ENCODE measurements at places on chromosomes 1 and 21. TPM values are rescaled to one million over a fixed set of nuclear protein-coding genes. Genes with fewer than 3 reads are reported as not detected.
A peak's percentile ranks its signal among the peaks of the same experiment; 100 is the strongest.

GRCh38 chr1:7902478-7903085 lies 38.1 kb downstream of the TNFRSF9 start:
- DNase-seq, result peak; percentile 35

DNA sequence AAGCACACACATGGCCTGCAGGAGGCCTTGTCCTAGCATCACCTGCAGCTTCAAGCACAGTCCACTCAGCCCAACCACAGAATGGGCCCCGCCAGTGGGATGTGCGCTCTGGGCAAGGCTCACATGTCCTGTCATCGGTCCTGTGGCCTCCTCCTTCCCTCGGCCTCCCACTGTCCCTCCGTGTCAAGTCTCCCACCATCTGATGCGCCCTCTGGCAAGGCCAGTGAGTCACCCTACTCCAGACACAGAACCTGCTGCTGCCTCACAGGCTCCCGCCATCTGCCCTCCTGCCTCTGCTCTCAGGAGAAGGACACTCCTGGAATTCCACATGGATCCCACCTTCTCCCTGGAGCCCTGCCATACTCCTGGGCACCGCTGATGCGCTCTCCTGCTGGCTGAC lies 14.2 kb downstream of the KCNAB2 start:
- DNase-seq, result peak; percentile 18

DNA sequence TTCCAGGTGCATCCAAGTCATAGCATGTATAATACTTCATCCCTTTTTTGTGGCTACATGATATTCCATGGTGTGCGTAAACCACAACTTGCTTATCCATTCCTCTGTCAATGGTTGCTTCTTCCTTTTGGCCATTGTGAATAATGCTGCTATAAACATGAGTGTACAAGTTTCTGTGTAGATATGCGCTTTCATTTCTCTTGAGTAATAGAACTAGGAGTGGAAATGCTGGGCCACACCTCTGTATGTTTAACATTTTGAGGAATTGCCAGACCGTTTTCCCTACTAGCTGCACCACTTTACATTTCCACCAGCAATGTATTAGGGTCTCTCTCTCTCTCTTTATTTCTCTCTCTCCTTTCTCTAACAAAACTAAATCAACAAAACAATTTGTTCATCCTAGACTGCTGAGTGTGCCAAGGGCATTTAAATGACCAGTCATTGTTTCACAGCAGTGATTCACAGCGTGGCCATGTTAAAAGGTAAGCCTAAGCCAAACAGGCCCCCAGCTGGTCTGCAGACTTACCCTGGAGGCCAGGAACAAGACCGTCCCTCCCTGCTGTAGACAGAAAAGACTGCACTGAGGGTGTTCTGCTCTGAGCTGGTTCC lies 53.2 kb upstream of the LYST start:
- DNase-seq, result peak; percentile 95

DNA sequence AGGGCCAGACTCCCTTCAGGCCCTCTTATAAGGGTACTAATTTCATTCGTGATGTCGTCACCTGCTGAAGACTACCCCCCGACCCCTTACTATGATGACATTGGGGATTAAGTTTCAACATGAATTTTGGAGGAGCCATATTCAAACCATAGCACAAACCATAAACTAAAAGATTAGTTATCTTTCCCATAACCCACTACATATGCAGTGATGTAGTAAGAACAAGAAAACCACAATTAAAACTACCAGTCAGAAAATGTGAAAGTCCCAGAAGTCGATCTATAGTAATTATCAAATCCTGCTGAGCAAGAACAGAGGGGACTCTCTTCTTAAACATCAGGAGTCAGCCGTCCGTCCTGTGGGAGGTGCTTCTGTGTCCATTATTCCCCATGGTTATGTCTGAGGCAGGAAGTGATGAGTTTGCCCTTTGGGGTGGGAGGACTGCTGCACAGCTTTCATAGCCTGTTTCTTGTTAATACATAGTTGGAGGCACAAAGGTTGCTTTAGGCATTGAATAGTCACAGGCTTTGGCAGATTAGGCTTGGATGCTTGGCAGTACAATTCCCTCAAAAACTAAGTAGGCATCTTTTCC lies 35.9 kb upstream of the PTGFRN start:
- DNase-seq, result peak; percentile 68

Gene GPA33
- not detected for total RNA-seq

Gene SLAMF9
- total RNA-seq, result 16.6 TPM

DNA sequence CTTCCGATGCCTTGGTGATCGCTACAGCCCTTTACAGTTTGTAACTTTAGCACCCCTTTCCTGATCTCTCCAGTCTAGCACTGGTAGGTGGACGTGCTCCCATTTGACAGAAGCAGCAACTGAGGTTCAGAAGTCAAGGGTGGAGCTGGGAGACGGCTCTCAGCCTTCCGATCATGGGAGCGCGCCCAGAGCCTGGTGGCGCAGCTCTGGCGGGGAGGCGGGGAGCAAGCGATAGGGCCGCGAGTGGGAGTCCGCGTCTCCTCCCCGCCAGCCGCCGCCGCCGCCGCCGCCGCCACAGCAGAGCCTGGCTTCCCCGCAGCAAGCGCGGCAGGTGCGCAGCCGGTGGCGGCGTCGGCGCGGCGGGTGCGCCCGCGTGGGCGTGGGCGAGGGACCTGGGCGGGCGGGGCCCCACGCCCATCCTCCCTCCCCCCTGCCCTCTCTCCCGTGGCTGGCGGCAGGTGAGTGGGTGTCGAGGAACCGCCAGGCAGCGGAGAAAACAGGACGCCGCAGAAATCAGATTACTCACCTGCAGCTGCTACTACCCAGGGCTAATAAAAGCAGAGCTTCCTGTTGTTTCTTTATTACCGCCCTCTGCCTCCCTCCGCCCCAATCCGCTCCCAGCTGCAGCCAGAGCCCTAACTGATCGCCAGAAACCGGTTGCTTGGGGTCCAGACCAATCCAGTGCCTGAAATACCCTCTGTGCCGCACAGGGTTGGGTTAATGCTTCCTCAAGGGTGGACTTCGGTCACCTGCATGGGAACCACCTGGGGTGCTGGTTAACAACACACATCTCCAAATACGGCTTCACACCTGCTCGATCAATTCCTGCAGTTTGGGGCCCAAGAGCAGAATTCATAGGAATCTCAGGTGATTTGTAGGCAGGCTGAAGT lies 60.2 kb upstream of the ID3 start:
- peak; percentile 56 for DNase-seq

GRCh38 chr1:31954607-31955283 lies 16.6 kb upstream of the PTP4A2 start:
- peak; percentile 92 for DNase-seq

Gene HSD3B2
- not detected for total RNA-seq

DNA sequence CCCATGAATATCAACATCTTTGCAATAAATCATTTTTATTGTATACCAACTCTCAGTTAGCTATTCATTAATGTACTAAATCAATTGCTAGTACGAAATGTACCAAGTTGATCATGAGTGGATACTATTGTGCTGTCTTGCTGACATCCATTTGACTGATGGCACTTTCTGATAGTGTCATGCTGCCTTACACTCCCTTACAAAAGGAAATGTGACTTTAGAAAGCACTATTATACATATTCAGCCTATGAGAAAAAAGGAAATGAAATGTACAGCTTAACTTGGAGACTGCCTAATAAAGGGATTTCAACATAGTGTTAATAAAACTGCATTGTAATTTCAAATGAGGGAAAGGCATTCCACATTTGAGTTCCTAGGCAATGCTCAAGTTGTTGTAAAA lies 52.2 kb downstream of the PLA2G4A start:
- DNase-seq, result no peak

Gene BTBD8
- total RNA-seq, result 4.1 TPM

GRCh38 chr21:32719085-32719484 lies 8.7 kb downstream of the SYNJ1 start:
- DNase-seq, result peak; percentile 12

Gene FCAMR
- not detected for total RNA-seq

- DNase-seq, result no peak
Measured at GRCh38 chr21:25371841-25372425, 235.3 kb downstream of the MRPL39 start.

Gene GBP4
- total RNA-seq, result under 0.01 TPM

DNA sequence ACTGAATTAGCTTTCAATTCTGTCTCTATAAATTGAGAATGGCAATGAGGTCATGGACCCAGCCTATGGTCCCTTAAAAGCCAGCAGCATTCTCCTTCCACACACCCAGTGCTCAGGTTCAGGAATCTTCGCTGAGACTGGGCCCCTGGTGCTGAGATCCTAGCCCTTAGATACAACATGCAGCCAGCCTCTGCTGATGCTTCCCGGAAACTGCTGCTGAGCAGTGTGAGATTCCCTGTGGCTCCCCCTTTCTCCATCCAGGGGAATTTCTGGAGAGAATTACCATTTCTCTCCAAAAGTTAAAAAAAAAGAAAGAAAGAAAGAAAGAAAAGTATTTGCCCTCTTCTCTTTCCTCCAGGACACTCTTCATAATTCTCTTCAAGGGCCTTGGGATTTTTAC lies 31.7 kb upstream of the RALGPS2 start:
- no peak for DNase-seq

DNA sequence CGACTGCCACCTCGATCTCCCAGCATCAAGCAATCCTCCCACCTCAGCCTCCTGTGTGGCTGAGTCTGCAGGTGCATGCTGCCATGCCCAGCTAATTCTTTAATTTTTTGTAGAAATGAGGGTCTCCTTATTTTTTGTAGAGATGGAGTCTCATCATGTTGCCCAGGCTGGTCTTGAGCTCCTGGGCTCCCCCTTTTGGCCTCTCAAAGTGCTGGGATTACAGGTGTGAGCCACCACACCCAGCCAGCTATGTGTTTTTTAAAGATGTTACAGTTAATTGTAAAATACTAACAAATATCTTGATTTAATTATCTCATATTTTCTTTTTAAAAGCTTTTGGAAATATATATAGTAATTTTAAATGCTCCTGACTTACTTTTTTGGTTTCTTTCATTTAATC lies 181.3 kb upstream of the DMRTA2 start:
- DNase-seq, result no peak

Gene CENPL
- 5.1 TPM for total RNA-seq

- no peak for DNase-seq
Measured at GRCh38 chr1:27403931-27404330, 11.5 kb downstream of the GPR3 start.

Gene NPR1
- under 0.01 TPM for total RNA-seq

Gene RIPK4
- 35.5 TPM for total RNA-seq

DNA sequence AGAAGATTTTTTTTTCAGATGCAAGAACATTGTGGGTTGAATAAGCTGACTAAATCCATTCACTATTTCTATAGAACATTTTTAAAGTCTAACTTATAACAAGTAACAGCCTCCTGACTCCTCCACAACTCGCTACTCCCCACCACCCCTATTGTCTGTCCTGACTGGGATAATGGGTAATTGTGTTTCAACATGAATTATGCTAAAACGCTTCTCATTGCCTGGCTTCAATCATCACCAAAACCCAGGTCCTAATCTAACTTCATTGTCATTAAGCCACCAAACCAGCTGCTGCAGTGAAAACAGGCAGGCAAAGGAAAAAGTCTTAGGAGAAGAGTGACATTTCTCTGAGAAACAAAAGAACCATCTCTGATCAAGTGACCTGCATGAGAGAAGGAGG lies 30.0 kb downstream of the TNR start:
- DNase-seq, result no peak

DNA sequence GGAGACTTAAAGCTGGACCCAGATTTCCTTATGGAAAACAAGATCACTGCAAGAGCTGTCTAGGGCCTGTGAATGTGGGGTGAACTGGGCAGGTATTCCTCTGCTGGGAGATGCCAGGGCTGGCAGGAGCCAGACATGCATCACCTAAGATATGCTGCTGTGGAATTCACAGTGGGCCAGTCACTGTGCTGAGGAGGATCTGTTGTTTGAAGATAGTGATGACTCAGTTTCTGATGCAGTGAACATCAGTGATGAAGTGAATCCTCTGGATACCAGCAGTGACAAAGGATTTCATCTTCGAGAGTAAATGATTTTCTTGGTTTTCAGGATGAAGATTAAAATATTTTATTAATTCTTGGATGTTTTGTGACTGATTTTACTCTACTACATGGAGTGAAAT lies 29.9 kb upstream of the CAMSAP2 start:
- peak; percentile 57 for DNase-seq

DNA sequence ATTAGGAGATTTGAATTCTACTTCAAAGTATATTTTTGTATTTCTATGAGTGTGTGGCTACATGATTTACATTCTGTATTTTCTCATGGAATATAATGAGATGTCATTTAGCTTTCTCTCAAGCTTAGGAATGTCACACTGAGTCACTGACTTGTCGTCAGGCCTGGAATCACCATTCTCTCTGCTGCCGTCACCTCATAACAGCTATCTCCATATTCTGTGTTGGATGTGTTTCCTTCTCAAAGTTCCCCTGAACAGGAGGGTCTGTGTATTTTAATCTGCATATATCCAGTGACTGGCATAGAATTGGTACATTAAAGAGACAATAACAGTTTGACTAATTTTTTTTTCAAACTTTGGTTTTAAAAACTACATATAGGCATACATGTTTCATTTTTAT lies 35.9 kb downstream of the LYPLAL1 start:
- no peak for DNase-seq

GRCh38 chr1:210456731-210457255 lies 128.1 kb downstream of the HHAT start:
- no peak for DNase-seq

Gene CD52
- not detected for total RNA-seq

Gene MIXL1
- not detected for total RNA-seq

DNA sequence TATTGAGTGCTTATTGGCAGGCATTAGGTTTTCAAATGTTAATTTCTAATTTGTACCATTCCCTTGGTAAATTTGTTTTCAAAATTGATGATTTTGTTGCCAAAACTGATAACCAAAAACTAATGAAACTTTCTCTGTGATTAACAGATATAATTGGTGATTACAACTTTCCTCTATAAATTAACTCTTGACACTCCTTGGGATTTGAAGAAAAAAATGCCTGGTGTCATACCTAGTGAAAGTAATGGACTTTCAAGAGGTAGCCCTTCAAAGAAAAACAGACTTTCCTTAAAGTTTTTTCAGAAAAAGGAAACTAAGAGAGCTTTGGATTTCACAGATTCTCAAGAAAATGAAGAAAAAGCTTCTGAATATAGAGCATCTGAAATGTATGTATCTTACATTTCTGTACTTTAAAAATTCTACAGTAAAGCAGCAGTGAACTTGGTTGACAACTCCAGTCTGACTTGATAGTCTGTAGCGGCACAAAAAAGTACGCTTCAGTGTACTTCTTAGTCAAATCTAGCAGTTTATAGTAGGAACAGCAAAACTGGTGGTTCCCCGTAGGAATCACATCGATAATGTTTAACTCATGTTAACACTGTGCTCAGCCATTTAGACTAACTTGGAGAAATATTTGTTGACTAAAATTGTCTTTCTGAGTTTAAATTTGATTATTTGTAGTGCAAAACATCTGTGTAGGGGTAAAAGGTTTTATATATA lies 3.0 kb downstream of the USP1 start:
- DNase-seq, result no peak

- DNase-seq, result peak; percentile 26
Measured at GRCh38 chr1:154386643-154387352, 18.3 kb upstream of the IL6R start.

Gene KCNK2
- 1.3 TPM for total RNA-seq
